ENCODE measurements at places on chromosomes 2 and 18.

GRCh38 chr18:61955644-61956043 lies 62.8 kb upstream of the RNF152 start:
- DNase-seq, result no peak

- no peak for DNase-seq
These were observed 450.4 kb upstream of the TCF4 start for GRCh38 chr18:56038171-56039030.

GRCh38 chr2:60439219-60439974 lies 114.1 kb downstream of the BCL11A start:
- DNase-seq, result peak; percentile 31

- DNase-seq, result no peak
These were observed 2.2 kb downstream of the DSG2 start for GRCh38 chr18:31500051-31500688.

GRCh38 chr2:36290306-36290856 lies 65.2 kb upstream of the CRIM1 start:
- no peak for DNase-seq

DNA sequence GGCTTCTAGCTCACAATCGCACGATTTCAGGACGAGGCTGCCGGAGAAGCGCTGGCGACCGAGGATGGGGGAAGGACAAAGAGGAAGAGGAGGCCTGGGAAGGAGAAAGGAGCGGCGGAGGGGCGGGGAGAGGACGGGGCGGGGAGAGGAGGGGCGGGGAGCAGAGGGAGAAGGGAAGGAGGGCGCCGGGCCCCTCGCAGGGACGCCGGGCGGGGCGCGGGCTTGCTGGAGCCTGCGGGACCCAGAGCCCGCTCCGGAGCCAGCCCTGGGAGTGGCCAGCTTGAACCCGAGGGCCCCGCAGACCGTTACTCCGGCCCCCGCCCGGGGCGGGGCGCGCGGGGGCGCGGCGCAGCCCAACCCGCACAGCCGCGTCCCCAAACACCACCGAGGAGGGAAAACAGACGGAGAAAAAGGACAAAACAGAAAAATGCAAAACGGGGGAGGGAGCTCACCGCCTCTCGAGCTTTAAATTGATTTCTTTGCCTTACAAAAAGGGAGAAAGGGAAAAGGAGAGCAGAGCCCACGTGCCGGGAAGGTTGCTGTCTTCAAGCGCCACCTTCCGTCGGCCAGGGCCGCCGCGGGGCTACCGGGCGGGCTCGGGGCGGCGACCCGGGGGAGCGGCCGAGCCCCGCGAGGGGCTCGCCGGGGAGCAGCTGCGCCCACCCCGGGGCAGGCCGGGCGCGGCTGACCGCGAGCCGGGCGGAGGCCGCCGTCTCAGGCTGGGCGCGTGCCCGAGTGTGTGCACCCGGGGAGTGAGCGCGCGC lies 781 bp upstream of the SOX11 start:
- DNase-seq, result no peak

- no peak for DNase-seq
These were observed 5.0 kb downstream of the AP1S3 start for GRCh38 chr2:223832241-223832903.

DNA sequence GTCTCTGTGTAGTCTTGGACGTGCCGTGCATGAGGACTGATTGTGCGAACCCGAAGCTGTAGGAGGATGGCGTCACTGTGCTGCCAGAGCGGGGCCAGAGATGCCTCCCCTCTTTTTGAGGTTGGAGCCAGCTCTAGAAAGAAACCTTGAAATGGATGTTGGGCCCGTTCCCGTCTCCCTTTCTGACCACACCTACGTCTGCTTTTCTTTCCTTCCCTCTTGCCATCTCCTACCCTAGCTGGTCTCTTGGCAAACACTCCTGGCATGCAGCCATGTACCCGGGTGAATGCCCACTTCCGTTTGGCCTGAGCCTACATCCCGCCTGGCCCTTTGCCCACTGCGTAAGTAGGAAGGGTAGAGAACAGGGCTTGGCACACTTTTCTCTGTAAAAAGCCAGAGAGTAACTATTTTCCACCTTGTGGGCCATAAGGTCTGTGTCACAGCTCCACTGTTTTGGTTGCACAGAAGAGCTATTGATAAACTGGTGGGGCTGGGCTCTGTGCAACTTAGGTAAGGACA lies 37.4 kb downstream of the SH3BP4 start:
- DNase-seq, result peak; percentile 48

DNA sequence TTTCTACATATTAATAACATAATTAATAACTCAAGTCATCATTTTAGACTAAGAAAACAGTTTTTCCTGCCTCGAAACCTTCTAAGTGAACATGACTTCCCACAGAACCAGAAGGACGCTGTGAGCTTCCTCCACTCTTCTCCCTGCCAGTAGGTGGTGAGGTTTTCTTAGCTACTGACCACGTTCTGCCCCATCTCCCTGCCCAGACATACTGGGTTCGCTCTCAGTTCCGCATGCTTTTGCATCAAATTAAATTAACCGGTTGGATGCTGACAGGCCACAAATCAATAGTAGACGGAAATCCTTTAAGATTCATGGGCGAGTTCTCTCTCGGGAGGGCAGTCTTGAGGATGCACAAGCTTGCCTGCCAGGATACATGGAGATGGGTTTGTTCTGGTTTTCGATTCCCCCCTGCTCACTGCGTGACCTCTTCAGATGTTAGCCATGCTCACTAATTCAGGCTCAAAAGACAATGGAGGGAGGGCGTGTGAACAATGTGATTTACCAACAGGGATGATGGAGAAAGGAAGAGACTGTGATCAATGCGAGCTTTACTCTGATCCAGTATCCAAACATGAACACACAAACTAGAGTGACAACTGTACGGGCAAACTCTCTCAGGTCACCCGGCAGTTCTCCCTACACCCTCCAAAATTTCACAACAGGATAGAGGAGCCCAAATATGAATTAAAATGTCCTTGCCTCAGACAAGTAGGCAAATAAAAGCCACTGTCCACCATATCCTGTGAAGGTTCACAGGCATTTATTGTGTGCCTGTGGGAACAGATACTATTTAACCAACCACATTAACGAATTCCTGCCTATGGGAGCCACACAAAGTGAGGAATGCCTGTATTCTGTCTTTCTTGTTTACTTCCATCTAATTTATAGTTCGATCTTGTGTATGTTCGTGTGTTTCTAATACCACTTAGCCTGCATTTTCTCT lies 375.7 kb downstream of the EIPR1 start:
- DNase-seq, result no peak

DNA sequence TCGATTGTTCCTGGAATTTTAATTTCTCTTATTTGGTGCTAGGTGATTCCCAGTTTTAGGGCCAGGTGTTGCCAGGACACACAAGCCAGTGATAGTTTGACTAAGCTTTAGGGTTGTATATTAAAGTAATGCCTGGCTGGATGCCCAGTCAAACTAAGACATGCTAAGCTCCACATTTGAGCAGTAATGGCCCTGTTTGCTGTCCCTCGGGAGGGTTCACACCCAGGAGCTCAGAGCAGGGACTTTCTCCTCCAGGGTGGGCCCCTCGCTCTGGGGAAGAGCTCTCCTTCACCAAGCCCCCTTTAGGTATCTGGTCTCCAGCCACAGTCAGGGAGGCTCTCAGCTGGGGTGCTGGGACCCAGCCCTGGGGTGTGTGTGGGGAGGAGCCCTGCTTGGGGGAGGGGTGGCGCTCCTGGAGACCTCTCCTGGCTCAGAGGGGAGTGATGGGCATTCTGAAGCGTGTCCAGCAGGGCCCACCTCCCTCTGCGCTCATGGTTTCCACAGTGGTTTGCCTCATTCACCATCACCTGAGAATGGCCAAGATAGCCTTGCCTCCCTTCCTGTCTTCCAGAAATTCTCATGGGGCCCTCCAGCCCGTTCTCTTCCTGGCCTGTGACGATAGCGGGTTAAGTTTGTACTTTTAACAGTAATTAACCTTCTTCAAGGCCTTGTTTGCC lies 31.7 kb downstream of the INPP4A start:
- no peak for DNase-seq

GRCh38 chr2:158677542-158677941 lies 117.6 kb upstream of the DAPL1 start:
- no peak for DNase-seq

DNA sequence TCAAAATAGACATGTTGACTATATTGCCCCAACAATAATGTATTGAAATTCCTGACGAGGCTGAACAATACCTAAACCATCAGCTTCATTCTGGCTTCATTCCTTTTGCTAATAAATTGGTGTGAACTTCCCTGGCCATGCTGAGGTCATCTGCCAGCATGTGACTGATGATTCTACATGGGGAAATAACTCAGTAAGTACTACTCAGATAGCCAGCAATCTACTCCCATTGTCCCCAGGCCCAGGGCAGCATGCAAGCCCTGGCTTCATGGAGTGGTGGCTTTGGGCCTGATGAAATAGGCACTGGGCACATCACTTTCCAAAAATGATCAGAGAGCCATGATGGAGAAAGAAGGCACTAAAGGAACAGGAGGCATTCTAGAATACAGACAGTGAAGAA lies 468.5 kb upstream of the PIK3C3 start:
- DNase-seq, result no peak

GRCh38 chr18:73975266-73975665 lies 172.4 kb downstream of the FBXO15 start:
- DNase-seq, result no peak

- no peak for DNase-seq
These were observed 68.6 kb downstream of the STEAP3 start for GRCh38 chr2:119292226-119292625.

DNA sequence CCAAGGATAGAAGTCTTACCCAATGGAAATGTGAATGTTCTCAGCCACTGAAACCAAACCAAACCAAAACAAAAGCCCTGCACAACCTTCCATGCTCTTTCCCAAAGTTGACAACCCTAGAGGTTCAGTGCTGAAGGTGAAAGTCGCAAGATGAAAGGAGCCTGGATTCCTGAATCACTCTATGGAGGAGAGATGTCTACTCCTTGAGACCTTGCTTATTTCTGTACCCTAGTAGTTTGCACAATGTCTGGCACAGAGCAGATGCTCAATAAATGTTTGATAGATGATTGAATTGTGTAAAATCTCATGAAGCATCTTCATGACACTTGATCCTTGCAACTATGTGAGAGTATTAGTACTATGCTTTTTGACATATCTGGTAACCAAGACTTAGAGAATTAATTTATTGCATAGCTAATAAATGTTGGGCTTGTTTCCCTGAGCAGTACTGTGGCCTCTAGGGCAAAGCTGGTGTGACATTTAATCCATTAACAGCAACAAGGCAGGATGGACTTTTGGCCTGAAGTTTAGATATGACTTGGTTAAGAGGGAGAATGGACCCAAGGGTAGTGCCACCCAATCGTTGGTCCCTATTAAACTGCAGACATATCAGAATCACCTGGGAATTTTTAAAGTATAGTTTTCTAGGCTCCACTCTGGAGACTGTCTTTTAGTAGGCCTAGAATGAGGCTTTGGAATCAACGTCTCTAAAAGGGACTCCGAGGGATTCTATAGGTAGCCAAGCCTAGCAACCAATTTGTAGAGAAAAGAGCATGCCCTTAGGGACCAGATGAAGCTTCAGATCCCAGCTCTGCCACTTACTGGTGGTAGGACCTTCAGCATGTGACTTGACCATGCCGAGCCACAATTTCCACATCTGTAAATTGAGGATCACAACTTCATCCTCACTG lies 145.9 kb downstream of the DDX1 start:
- DNase-seq, result no peak

DNA sequence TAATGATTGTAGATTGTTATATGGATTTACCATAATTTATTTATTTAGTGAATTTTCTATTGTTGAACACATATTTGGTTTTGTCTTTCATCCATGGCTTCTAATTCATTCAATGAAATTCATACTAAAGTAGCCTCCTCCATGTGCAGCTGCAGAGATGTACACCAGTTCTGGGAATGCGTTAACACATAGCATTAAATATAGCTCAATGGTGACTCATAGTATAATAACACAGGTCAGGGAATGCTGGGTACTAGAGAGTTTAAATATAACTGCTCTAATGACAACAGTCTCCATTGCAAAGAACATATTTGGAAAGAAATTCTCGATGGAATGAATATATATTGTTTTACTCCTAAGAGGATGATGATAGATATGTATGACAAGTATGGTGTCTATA lies 1190.2 kb upstream of the NRXN1 start:
- DNase-seq, result no peak

DNA sequence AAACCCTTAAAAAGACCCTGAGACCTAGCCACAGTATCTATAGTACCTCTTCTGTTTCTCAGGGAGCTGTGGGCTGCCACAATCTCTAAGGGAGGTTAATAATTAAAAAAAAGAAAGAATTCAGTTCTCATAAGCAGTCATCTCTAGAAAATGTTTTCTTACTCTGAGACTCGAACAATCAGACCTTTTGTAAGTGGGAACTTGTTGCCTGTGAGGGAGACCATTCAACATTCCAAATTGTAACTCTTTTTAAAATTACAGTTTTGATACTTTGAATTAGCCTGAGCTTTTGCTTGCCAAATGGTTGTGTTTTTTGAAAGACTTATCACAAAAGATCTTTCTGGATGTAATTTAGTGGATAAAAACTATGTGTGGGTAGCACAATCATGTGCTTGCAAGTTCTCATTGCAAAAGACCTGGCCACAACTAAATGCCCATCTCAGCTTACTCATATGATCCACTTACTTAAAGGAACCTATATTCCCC lies 33.3 kb downstream of the IL1R2 start:
- DNase-seq, result no peak
